ENCODE measurements at places on chromosomes 16 and 17.

DNA sequence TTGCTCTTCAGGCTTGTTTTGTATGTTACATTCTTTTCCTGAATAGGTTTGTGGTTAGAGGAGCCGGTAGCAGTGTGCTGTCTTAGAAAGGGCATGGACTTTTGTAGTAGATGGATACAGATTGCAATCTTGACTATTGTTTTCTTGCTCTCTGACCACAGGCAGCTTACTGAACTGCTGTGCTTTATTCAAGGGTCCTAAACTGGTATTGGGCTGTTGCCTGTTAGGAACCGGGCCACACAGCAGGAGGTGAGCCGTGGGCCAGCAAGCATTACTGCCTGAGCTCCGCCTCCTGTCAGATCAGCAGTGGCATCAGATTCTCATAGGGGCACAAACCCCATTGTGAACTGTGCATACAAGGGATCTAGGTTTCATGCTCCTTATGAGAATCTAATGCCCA lies 373.9 kb downstream of the CPPED1 start:
- DNase-seq: no peak

GRCh38 chr17:73401911-73402310 lies 90.1 kb upstream of the CDC42EP4 start:
- DNase-seq: peak; percentile 19

- peak; percentile 40 for DNase-seq
These were observed at the start of gene NHLRC4 for GRCh38 chr16:566475-567372. TSS of gene NHLRC4 (plus strand) at chr16:567005. CDS start at chr16:568048, 1,043 bp downstream.

DNA sequence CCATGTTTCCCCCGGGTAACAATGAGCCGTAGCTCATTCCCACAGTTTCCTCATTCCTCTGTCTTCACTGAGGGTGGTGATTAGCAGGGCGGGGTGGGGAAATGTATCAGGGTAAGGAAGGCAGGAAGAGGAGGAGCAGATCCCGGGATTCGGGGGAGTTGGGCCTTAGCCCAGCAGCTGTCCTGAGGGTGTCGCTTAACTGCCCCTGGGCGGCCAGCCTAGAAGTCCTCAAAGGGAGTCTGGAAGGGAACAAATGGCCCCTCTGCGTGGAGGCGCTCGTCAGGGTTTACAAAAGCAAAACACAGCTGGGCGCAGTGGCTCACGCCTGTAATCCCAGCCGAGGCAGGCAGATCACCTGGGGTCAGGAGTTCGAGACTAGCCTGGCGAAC lies 14.3 kb downstream of the MLYCD start:
- DNase-seq: peak; percentile 7

GRCh38 chr16:49369651-49370611 lies 3.7 kb upstream of the C16orf78 start:
- no peak for DNase-seq

Measured in fibroblast of upper back skin (primary cell).